Panc1 (cell line): ENCODE measurements at places on chromosomes 7 and 10.

GRCh38 chr10:114024876-114025610, 18.6 kb upstream of the ADRB1 start:
- DNase-seq: no peak

DNA sequence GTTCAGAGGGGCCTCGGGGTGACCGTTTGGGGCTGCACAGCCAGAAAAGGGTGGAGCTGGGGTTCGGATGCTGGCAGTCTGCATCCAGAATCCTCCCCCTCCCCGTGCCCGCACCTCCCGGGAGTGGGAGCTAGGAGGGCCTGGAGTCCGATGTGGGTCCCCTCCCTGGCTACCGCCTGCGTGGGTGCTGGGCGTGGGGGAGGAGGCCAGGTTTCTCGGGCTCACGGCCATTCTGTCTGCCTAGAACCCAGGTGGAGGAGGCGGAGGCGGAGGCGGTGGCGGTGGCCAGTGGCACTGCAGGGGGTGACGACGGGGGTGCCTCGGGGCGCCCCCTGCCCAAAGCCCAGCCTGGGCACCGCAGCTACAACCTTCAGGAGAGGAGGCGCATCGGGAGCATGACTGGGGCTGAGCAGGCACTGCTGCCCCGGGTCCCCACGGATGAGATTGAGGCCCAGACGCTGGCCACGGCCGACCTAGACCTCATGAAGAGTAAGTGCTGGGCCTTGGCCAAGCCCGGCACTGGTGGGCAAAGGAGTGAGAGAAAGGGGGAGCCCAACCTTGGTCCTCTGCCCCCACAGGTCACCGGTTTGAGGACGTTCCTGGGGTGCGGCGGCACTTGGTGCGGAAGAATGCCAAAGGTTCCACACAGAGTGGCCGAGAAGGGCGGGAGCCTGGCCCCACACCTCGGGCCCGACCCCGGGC, 7.0 kb downstream of the SLC4A2 start:
- no peak for DNase-seq

GRCh38 chr7:121572615-121573014, 176.5 kb upstream of the FAM3C start:
- no peak for DNase-seq

DNA sequence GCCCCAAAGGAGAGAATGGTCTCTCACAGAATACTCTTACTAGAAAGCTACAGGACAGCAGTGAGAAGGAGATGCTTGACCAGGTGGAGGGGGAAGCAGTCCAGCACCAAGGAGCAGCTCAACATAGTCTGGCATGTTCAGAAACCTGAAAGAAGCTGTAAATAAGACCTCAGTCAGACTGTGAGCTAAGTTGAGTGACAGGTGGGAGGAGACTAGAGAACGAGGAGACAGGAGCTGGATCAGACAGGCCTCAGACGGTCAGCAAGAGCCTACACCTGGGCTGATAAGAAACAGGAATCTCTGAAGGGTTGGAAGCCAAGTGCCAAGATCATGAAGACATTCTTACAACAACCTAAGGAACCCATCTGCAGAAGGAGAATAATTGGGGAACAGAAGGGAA, 54.5 kb downstream of the ELMO1 start:
- no peak for DNase-seq

DNA sequence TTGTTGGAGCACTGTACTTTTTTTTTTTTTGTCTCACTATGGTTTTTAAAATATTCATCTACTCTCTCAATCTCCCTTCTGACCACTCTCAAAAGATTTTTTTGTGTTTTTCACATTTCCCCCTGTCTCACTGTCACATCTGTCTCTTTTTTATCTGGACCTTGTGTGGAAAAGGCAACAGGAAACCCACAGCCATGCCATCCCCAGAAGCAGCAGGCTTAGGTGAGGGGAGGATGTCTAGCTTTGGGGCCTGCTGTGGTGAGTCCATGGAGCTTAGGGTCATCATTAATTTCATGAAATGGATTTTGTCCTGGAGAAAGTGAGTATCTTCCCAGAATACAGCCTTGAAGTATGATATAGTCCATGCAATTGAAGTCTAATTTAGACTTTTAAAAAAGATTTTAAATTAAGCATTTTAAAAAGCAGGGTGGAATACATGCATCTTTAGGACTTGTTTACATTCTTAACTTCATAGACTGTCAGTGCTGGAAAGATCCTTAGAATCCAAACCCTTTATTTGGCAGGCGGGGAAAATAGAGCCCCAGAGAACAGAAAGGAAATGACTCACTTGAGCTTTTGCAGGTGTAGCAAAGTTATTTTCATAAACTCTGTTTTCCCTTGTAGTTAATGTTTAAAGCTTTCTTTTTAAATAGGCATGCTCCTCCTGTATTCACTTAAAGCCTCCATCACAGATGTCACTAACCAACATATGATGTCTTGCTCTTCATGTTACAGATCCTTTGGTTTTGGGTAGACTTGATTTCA, 25.1 kb downstream of the MINDY4 start:
- DNase-seq: no peak

GRCh38 chr10:17904564-17904963, 47.2 kb upstream of the SLC39A12 start:
- no peak for DNase-seq

DNA sequence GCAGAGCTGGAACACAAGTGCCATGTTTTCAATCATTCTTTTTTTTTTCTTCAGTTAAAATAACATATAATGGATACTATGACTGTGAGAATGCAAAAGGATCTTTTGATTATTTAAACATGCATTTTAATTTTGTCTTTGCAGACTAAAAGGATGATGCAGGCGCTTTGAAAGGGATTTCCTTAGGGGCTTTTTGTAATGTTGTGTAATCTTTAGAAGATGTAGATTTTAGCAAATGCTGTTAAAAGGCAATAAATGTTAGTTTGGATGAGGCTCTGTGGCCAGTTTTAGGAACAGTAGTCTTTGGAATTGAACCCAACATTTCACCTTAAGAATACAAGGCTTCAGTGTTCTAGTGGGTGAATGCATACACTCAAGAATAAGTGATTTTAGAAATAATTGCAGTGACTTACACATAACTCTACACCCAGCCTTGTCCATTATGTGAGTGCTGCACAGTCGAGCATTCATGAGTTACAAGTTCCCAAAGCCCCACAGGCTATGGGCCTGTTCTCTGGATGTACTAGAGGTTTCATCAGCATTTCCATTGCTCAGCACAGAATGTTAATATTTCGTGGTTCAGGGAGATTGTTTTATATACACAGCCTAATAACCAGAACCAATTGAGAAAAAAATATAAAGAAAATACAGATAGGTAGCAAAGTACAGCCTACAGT, 11.6 kb downstream of the PAPSS2 start:
- DNase-seq: no peak

GRCh38 chr7:110973196-110973990, 117.5 kb upstream of the LRRN3 start:
- no peak for DNase-seq

DNA sequence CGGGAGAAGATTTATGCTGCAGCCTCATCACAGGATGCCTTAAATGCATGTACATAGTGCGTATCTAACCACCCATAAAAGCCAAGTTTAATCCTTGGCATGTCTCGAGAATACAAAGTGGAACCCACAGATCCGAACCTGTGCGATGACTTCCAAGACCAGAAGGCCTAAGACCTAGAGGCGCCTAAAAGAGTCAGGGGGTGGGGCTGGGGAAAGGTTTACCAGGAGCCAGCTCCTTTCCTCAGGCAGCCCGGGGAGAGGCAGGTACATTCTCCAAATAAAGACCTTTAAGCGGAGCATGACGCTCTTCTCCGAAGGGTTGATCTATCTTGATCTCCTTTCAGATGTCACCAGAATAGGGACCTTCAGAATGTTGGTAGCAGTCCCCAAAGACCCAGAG, 9.7 kb downstream of the SP8 start:
- DNase-seq: no peak

- peak; percentile 77 for DNase-seq
Measured at GRCh38 chr10:4353964-4354363, 472.0 kb upstream of the AKR1E2 start.

DNA sequence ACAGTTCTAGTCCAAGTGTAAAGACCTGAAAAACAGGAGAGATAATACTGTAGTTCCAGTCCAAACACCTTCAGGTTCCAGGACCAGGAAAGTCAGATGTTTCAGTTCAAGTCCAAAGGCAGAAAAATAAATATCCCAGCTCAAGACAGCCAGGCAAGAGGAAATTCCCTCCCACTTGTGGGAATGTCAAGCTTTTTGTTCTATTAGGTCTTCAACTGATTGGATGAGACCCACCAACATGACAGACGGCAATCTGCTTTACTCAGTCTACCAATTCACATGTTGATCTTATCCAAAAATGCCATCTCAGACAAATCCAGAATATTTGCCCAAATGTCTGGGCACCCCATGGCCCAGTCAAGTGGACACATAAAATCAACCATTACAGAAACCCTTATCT, 33.1 kb downstream of the SEMA3D start:
- DNase-seq: no peak

GRCh38 chr10:114881901-114882300, 56.1 kb upstream of the TRUB1 start:
- DNase-seq: no peak

- DNase-seq: no peak
Measured at GRCh38 chr7:143048827-143049226, 3.3 kb upstream of the OR6V1 start.

GRCh38 chr10:13449296-13449695, 79.5 kb downstream of the BEND7 start:
- no peak for DNase-seq

GRCh38 chr10:114691442-114691941, 33.4 kb upstream of the ABLIM1 start:
- DNase-seq: no peak

GRCh38 chr7:27165089-27165995, at the start of gene HOXA9:
TSS of gene HOXA9 (minus strand) at chr7:27165537. CDS start at chr7:27165457, 80 bp downstream.
- no peak for DNase-seq
